ENCODE measurements at places on chromosomes 5 and 9.

GRCh38 chr9:106796771-106797170 is 66.2 kb upstream of the ZNF462 start:
- DNase-seq = no peak

GRCh38 chr5:132050136-132050535 is 10.3 kb upstream of the IL3 start:
- no peak for DNase-seq

- DNase-seq = no peak
Observed at GRCh38 chr9:122116448-122117173, 23.5 kb upstream of the TTLL11 start.

DNA sequence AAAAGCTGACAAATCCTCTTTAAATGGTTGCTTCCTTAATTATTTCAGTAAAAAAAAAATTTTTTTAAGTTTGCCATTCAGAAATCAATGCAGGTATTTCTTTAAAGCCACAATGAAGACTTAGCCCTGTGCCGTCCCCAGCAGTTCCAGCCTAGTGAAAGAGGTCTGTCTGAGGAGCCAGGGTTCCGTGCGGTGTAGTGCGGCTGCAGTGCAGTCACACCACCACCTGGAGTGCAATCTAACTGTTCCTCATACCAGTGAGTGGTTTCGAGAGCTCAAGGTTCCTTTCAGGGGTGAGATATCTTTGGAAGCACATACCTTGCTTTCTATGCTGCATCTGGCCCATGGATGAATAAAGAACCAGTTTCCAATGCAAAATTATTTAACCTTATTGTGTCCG is 87.5 kb downstream of the FANCC start:
- DNase-seq = no peak

- no peak for DNase-seq
Observed at GRCh38 chr5:37808945-37809344, 30.9 kb downstream of the GDNF start.

GRCh38 chr5:538271-538771 is 14.1 kb upstream of the SLC9A3 start:
- no peak for DNase-seq

DNA sequence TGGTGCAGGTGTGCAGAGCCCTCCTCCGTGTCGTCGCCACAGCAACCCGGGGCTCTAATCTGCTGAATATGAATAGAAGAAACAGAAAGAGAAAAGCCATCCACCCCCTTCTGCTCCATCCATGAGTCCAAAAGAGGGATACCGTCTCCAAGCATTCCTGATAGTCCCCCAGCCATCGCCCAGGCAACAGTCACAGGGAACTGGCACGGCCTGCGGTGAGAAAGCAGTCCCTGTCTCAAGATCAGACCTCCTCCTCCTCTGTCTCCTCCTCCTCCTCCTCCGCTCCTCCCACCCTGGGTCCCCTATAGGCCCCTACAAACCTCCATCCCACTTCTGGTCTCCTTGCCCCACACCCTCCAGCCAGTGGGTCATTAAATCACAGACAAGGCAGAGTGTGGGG is 308.1 kb upstream of the MPDZ start:
- DNase-seq = no peak

GRCh38 chr5:114447084-114447773 is 85.4 kb downstream of the KCNN2 start:
- DNase-seq = no peak
